ENCODE measurements at places on chromosomes 1 and 21.

DNA sequence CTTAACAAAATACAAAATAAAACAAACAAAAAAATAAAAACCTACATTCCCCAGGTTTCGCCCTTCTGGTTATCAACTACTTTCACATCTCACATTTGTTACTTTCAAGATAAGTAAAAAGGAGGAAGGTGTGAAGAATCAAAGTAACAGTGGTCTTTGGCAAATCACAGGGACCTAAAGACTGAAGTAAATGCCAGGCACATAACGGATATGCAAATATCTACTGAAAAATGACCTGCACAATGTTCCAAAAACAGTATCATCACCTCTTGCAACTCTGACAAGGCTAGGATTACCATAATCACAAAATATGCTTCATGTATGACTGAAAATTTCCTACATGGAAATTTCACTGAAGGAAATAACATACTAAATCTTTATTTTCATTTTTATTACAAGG, 29.3 kb downstream of the COP1 start:
- peak overlapping the region; percentile 92 for H3K27ac ChIP-seq
- H3K4me1 ChIP-seq = peaks cover 44% of the 10 kb centered on the region
- peaks cover 28% of the 10 kb centered on the region for H3K36me3 ChIP-seq
- peak overlapping the region; percentile 89 for H3K4me3 ChIP-seq

DNA sequence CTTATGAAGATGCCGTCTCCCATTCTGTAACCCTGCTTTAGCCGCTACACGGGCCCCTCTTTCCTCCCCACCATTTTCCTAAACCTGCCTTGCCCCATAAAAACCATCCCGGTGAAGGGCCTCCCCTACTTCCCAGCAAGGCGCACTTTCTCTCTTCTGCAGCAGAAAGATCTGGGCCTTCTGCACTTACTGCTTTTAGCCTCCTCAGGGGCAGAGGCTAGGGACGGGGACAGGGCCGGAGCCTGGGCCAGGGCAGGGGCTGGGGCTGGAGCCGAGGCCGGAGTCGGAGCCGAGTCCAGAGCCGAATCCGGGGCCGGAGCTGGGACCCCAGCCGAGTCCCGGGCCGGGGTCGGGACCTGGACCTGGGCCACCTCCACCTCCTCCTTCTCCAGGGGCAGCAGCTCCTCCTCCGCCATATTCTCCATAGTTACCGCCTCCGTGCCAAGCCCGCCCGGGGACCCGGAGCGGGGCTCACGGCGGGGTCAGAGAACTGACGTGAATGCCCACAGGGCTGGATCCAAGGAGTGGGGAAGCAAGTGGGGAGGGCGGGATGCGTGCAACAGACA, 382 bp downstream of the TRMT1L start:
- H3K4me3 ChIP-seq = peak overlapping the region; percentile 100
- H3K27me3 ChIP-seq = no peaks in the 10 kb centered on the region
- no peaks in the 10 kb centered on the region for H3K36me3 ChIP-seq
- peak overlapping the region; percentile 95 for H3K27ac ChIP-seq

GRCh38 chr1:91556556-91556955, 55.9 kb downstream of the CDC7 start:
- no peaks in the 10 kb centered on the region for H3K36me3 ChIP-seq
- H3K4me3 ChIP-seq = peak overlapping the region; percentile 77
- H3K27me3 ChIP-seq = no peaks in the 10 kb centered on the region
- DNase-seq = no peak
- H3K4me1 ChIP-seq = peaks cover 91% of the 10 kb centered on the region

- H3K4me1 ChIP-seq = no peaks in the 10 kb centered on the region
- no peaks in the 10 kb centered on the region for H3K27me3 ChIP-seq
- DNase-seq = no peak
- no peaks in the 10 kb centered on the region for H3K36me3 ChIP-seq
- no peak overlapping the region for H3K4me3 ChIP-seq
- H3K27ac ChIP-seq = no peak overlapping the region
These were observed 45.5 kb downstream of the ATP5PF start for GRCh38 chr21:25689226-25689625.

GRCh38 chr1:172342584-172343239, 77.8 kb upstream of the C1orf105 start:
- no peaks in the 10 kb centered on the region for H3K27me3 ChIP-seq
- peaks cover 18% of the 10 kb centered on the region for H3K36me3 ChIP-seq
- H3K4me3 ChIP-seq = no peak overlapping the region
- H3K27ac ChIP-seq = peak overlapping the region; percentile 14
- H3K4me1 ChIP-seq = peaks cover 61% of the 10 kb centered on the region
- no peak for DNase-seq

GRCh38 chr1:119298687-119299303, 69.8 kb upstream of the HAO2 start:
- no peak overlapping the region for H3K4me3 ChIP-seq
- no peaks in the 10 kb centered on the region for H3K4me1 ChIP-seq
- H3K27ac ChIP-seq = no peak overlapping the region
- DNase-seq = no peak
- peaks cover 48% of the 10 kb centered on the region for H3K27me3 ChIP-seq

DNA sequence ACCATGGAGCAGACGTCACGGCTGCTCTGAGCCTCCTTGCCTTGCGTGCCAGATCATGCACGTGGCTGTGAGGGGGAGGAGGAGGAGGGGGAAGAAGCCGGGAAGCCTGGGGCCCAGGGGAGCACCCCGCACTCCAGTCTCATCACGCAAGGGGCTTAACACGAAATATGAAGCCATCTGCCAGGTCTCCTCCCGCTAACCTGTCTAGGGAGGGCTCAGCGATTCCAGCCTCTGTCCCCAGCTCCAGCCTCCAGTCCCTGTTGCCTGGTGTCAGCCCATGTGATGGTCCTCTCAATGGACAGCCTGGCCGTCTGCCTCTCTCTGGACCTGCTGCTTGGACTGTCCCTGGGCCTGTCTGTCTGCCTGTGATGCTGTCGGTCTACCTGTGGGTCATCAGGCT, 22.5 kb upstream of the C1QA start:
- H3K4me1 ChIP-seq = no peaks in the 10 kb centered on the region
- H3K4me3 ChIP-seq = no peak overlapping the region
- no peak for DNase-seq
- no peaks in the 10 kb centered on the region for H3K36me3 ChIP-seq
- no peak overlapping the region for H3K27ac ChIP-seq
